Bone marrow (tissue), 2 donors: ENCODE measurements at places on chromosomes 1 and 21.

DNA sequence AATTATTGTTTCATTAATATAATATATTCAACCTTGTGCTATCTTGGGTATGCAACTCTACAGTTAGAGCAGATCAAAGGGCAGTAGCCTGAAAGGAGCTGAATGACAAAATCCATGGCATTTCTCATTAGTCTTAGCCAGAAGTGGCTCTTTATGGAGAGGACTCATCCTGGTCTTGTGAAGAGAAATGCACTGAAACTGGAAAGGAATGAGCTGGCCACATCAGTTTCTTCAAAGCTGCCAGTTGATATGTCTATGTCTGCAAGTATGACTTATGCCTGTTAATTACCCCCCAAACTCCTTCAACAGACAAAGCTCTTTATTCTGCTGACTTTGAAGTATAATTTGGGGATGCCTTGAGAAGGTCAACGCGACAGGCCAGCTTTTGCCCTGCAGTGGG lies 119.0 kb upstream of the UBE2U start:
- no peak for DNase-seq

DNA sequence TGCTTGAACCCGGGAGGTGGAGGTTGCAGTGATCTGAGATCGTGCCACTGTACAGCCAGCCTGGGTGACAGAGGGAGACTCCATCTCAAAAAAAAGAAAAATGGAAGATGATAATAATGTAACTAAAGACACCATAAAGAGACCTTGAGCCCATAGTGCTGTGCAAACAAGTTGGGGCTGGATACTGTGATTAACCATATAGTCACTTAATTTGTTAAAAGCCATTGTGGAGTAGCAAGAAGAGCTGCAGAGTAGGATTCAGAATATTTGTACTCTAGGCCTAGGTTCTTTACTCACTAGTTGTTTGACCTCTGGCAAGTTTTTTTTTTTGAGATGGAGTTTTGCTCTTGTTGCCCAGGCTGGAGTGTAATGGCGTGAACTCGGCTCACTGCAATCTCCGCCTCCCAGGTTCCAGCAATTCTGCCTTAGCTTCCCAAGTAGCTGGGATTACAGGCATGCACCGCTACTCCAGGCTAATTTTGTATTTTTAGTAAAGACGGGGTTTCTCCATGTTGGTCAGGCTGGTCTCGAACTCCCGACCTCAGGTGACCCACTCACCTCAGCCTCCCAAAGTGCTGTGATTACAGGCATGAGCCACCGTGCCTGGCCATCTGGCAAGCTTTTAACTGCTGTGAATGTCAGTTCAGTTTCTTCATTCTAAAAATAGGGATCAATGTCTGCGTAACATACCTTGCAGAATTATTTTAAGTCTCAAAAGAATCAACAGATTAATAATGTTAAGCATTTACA lies 12.8 kb downstream of the CAP1 start:
- no peak for DNase-seq

GRCh38 chr1:205770618-205771017 lies 4.7 kb downstream of the RAB29 start:
- DNase-seq, result no peak

- no peak for DNase-seq
Measured at GRCh38 chr1:79497193-79497773, 490.8 kb upstream of the ADGRL4 start.

- no peak for DNase-seq
Measured at GRCh38 chr1:58745117-58745516, 38.7 kb downstream of the JUN start.

DNA sequence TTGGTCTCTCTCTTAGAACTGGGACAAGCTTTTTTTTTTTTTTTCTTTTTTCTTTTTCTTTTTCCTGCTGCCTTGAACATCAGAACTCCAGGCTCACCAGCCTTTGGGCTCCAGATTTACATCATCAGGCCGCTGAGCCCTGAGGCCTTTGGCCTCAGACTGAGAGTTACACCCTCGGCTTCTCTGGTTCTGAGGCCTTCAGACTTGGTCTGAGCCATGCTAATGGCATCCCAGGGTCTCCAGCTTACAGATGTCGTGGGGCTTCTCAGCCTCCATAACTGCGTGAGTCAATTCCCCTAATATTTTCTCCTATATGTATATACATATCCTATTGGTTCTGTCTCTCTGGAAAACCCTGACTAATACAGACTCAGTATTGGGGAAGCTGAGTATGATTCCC lies 36.5 kb upstream of the RC3H1 start:
- DNase-seq, result no peak

DNA sequence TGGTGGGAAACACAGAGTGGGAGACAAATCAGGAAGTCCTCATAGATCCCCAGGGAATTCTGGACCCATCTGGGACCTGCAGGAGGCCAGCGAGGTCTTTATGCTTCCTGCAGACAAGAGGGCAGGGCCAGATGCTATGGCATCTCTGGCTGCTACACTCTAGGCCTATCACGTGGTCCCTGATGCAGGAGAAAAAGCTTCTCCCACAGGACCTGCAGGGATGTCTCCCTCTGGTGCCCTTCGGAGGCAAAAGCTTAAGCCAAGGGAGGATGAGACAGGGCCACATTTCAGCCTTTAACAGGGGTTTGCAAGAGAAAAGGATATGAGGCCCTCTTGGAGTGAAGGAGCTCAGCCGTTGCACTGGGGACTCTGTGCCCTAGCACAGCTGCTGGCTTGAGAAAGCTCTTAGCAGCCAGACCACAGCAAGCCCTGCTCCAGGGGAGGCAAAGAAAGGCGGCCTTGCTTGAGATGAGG lies 243.0 kb downstream of the C1orf94 start:
- no peak for DNase-seq

- no peak for DNase-seq
Measured at GRCh38 chr1:198253259-198253658, 96.5 kb downstream of the NEK7 start.

GRCh38 chr1:106721790-106722189 lies 334.7 kb upstream of the PRMT6 start:
- DNase-seq, result no peak

GRCh38 chr1:11602981-11603380 lies 51.2 kb downstream of the FBXO2 start:
- DNase-seq, result no peak

DNA sequence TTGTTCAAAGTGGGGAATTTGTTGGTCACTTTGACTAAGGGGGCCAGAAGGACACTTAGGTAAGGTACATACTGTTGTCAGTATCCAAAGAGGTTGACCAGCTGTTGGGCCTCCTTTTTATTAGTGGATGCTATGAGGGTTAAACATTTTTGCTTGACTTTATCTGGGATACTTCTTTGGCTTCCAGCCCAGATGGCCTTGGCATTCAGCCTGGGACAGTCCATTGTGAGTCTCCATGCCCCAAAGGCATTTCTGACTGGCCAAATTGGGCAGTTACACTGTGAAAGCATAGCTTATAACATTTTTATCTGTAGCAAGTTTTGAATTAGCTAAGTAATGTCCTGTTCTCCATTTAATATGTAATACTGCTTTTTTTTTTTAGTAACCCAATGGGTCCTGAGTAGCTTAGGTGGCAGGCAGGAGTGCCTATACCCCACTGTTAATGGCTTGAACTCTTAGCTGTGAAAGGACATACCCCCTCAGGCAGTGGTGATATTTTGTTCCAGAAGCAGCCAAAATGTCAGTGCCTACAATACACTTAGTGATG lies 35.4 kb upstream of the CD1D start:
- DNase-seq, result no peak

GRCh38 chr1:163196449-163196787 lies 6.3 kb downstream of the RGS5 start:
- DNase-seq, result no peak

GRCh38 chr1:85611425-85611824 lies 30.9 kb downstream of the CCN1 start:
- DNase-seq, result no peak
